ENCODE measurements at places on chromosomes 1 and 21. TPM values are rescaled to one million over a fixed set of nuclear protein-coding genes. Genes with fewer than 3 reads are reported as not detected.

The LRRC8B gene
- 5.8 TPM for total RNA-seq

The ZSWIM5 gene
- total RNA-seq, result 0.08 TPM

The INAVA gene
- 3.0 TPM for total RNA-seq

The TARS2 gene
- 16.7 TPM for total RNA-seq

The SEC16B gene
- 2.1 TPM for total RNA-seq
